Activated CD8-positive, alpha-beta T cell treated with anti-CD3 and anti-CD28 coated beads, Interleukin-2, amount 10 ng/mL, durations not matched to agents 7 days and 5 days (primary cell): ENCODE measurements at places on chromosomes 11 and 22. TPM values are rescaled to one million over a fixed set of nuclear protein-coding genes. Genes with fewer than 3 reads are reported as not detected.

Gene CASP1
- total RNA-seq = 87.6 TPM

DNA sequence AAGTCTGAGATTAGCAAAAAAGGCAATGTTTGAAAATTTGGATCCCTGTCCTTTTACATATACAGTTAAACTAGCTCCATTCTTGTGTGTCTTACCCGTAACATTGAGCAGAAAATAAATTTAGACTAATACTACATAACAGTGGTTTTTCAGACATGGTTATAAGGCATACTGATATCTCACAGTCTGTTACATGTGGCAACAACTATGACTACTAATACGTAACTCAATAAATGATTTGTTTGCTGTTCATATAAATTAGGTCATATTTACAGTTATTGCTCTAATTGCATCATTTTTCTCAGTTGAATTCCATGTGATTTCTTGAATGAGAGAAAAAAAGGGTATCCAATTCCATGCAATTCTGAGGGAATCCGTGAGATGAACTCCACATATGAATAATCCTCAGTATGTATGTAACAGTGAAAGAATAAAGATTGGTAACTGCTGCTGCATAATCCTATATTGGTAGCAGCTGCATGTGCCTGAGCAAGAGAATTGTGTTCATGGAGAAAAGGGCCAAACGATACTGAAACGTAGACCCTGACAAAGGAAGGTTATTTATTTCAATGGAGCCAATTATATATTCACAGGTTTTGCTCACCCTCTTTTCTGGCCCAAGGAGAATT is 390.9 kb upstream of the ARHGAP42 start:
- DNase-seq = no peak

DNA sequence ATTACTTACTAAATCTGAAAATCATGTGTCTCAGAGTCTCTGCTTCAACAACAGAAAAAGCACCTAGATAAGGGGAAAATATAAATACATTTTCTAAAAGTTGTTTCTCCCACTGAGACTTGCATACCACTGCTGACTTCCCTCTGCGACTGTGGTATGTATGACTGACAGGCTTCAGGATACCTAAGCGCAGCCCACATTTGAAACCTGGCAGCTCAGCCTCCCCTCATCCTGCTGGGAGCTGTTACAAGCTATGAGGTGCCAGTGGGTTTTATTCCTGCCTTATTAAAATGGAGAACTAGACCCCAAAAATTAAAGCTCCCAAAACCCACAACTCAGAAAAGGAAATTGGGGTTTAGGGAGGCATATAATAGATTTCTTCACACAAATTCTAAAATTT is 133.6 kb downstream of the RAB38 start:
- no peak for DNase-seq

Gene LRP4
- total RNA-seq = not detected

DNA sequence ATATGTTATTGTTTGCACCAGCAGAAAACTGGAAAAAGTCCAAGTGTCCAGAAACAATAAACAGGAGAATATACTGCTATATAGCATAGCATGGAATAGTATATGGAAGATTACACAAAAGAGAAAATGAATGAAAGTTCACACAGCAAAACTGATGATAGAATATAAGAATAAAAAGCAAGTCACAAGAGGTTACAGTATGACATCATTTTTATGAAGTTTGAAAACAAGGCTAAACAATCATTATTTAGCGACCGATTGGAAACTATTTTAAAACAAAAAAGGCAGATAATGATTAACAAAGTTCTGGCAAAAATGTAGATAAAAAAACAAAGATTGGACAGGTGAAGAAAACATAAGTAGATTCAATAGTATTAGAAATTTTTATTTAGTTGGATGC is 47.1 kb downstream of the SOX6 start:
- no peak for DNase-seq

Gene FAM83F
- total RNA-seq = 0.11 TPM

Gene RFPL1
- not detected for total RNA-seq
